ENCODE measurements at places on chromosomes 1 and 21.
A peak's percentile ranks its signal among the peaks of the same experiment; 100 is the strongest.

GRCh38 chr1:115341948-115342347 lies 3.9 kb upstream of the NGF start:
- DNase-seq = no peak

DNA sequence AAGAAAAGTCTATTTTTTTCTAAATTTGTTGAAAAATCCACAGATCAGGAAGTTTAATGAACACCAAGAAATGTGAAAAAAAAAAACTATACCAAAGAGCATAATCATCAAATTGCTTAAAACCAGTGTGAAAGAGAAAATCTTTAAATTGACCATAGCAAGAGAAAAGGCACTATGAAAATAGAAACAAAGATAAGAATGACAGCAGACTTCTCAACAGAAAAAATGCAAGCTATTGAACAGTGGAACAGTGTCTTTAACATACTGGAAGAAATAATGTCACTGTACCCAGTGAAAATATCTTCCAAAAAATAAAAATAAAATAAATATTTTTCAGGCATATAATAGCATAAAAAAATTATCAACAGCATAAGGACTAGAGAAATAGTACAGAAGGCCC lies 243.0 kb upstream of the GJB5 start:
- no peak for DNase-seq

GRCh38 chr1:17335821-17336710 lies 28.1 kb downstream of the PADI4 start:
- DNase-seq = no peak

GRCh38 chr1:26856181-26856580 lies 6.8 kb upstream of the SFN start:
- no peak for DNase-seq

- DNase-seq = no peak
Measured at GRCh38 chr1:224518528-224518927, 83.9 kb upstream of the WDR26 start.

DNA sequence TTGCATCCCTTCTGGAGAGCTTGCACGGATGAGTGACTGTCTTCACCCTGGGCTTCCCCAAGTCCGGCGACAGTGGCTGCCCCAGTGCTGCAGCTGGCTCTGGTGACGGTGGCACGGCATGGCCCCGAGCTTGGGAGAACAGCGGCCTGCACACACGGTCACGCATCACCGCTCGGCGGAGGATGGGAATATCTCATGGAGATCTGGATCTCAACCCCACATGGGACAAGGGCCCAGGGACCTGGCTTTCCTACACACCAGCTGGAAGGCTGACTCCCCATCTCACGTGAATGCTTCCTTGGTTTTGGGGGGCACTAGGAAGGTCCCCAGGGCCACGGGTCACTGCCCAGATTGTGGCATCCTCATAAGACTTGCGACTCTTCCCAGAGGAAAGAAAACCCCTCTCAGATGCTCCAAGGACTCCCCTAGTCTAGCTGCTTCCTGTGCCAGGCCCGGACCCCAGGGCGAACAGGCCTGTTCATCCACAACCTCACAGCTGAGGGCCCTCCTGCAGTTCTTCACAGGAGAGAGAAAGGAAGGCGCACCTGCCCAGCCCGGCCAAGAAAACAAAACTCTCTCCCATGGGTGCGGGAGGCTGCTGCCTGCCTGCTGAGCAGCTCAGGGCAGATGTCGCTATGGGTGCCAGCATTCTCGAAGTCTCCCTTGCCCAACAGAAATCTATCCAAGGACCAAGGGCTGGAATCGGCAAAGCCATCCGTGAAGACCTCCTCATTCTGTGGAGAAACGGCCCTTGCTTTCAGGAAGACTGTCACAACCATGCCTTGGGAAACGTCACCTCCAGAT lies 9.9 kb downstream of the CFAP410 start:
- DNase-seq = no peak

GRCh38 chr1:39761557-39762260 lies 9.4 kb downstream of the OXCT2 start:
- peak; percentile 25 for DNase-seq

GRCh38 chr1:161226320-161226711 lies 456 bp downstream of the TOMM40L start:
- no peak for DNase-seq

- no peak for DNase-seq
Measured at GRCh38 chr21:32338209-32338921, 39.7 kb downstream of the MRAP start.

DNA sequence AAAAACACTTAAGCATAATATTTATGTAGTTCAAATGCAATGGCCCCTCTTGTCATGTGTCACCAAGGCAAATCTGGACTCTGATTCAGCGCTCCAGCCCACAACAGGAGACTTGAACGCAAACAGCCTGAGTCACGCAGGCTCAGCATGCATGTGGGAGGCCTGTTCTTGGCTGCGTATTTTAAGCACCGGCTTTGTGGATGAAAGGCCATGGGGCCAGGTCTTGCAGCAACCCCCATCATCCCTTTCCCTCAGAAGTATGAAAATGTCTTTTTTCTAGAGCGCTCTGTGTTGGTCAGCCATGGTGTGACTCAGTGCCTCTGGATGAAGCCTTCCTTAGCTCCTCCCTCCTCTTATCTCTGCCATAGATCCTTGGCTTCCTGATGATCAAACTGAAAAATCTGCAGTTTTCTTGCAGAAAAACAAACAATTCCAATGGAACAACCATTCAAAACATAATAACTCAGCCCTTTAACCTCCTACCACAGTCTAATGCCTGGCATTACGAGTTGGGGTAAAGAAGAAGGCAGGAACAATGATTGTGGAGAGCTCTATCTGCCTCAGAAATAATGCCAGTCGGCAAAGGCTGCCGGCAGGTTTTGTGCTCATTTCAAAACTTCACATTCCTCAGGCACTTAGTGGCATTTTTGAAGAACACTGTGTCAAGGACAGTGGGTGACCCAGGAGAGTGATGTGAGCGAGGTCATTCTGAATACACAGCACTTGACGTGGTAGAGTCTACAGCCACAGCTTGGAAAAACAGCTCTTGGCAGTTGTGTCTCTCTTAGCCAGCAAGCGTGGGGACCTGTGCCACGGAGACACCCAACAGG lies 167.5 kb downstream of the CLIC6 start:
- no peak for DNase-seq

DNA sequence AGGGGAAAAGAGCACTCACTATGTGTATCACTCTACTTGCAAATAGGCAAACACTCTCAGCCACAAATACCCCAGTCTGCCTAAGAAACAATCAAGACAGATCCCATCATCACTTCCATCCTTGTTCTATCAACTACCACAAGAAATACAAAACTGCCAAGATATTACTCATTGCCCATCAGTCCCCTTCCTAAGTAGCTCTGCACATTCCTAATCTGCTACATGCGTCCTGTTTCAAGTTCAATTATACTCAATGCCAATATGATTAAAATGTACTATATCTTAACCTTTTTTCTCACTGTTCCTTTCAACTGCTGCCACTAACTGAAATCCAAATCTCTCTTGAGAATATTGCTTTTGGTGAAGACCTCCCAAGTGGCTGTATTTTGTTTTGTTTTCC lies 1688.4 kb downstream of the PLA2G4A start:
- DNase-seq = no peak

DNA sequence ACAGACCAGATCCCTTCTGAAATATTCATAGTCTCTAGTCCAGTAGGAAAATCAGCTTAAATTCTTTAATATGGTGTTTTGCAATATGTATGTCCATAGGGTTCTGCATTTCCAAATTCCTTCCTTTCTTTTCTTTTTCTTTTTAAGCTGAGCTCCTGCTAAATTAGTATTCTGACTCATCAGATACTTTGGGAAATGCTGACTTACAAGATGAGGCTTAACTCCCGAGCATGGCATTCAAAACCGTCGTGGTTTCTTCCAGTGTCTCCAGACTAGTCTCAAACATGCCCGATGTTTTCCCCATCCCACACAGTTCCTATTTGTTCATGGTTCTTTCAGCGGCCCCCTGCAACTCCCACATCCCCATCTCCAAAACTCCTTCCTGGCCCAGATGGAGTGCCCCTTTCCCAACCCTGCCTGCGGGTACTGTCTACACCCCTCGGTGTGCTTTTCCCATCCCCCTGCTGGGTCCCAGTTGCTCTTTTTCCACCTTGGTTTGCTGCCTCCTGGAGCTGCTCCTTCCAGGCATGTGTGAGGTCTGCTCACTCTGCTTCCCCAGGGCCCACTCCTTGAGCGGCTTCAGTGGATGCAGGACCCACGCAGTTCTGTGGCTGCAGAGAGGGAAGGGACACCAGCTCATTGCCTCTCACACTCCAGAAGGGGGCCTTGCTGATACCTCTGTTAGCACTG lies 19.5 kb upstream of the ETV3 start:
- DNase-seq = peak; percentile 51

DNA sequence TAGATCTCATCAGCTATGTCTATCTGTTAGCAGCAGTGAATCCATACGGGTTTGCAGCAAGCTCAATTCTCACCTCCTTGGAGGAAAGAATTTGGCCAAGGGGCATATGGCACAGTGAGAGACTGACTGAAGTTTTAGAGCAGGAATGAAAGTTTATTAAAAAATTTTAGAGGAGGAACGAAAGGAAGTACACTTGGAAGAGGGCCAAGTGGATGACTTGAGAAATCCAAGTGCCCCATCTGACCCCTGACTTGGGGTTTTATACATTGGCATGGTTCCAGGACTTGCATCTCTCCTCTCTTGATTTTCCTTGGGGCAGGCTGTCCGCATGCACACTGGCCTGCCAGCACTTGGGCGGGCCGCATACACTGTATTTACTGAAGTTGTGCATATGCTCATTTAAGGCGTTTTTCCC lies 9.2 kb upstream of the OSBPL9 start:
- no peak for DNase-seq

DNA sequence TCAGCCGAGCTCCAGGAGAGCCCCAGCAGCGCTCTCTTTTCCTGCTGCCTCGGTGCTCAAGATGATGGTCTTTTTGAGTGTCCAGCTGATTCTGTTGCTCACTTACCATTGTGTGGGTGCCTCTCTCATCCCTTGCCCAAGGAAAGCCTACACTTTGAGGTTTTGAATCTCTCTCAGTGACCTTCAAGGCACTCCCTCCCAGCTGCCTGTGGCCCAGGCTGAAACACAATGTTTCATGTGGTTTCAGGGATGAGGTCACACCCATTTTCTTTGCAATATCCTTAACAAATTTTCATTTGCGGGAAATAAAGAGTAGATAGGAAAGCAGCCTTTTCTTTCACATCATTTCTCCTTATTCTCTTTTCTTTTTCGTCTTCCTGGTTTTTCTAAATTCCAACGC lies 12.6 kb upstream of the MRPS14 start:
- DNase-seq = no peak

DNA sequence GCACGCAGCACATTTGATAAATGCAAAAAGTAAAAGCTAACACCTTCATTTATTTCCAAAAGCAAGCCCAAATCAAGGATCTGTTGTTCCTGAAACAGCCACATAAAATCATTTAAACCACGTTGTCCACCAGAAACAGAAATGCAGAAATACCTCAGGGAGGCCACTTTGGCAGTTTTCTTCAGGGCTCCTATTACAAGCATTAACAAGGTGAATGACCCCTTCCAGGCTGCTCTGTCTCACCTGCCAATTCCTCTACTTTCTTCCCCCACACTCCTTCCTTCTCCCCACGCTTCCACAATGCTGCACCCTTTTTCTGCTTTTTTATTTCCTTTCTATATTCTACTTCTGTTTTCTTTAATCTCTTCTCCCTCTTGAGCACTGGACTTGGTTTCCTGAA lies 55.0 kb upstream of the PTGFRN start:
- no peak for DNase-seq

- DNase-seq = no peak
Measured at GRCh38 chr1:90970208-90970607, 51.6 kb downstream of the ZNF644 start.

DNA sequence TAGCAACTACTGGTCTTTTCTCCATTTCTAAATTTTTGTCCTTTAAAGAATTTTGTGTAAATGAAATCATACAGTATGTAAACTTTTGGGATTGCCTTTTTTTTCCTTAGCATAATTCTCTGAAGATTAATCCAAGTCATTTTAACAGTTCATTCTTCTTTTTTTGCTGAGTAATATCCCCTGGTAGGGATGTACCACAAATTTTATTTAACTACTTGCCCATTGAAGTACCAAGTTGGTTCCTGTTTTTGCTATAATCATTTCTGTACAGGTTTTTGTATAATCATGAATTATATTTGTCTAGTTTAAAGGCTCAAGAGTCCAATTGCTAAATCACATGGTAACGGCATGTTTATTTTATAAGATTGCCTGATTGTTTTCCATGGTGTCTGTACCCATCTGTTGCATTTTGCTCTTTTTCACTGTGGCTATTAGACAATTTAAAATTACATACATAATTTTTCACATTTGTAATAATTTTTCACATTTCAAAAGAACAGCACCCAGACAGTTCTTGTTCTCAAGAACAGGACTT lies 891.1 kb downstream of the USP25 start:
- no peak for DNase-seq

GRCh38 chr1:244394826-244395765 lies 56.6 kb downstream of the ADSS2 start:
- no peak for DNase-seq

DNA sequence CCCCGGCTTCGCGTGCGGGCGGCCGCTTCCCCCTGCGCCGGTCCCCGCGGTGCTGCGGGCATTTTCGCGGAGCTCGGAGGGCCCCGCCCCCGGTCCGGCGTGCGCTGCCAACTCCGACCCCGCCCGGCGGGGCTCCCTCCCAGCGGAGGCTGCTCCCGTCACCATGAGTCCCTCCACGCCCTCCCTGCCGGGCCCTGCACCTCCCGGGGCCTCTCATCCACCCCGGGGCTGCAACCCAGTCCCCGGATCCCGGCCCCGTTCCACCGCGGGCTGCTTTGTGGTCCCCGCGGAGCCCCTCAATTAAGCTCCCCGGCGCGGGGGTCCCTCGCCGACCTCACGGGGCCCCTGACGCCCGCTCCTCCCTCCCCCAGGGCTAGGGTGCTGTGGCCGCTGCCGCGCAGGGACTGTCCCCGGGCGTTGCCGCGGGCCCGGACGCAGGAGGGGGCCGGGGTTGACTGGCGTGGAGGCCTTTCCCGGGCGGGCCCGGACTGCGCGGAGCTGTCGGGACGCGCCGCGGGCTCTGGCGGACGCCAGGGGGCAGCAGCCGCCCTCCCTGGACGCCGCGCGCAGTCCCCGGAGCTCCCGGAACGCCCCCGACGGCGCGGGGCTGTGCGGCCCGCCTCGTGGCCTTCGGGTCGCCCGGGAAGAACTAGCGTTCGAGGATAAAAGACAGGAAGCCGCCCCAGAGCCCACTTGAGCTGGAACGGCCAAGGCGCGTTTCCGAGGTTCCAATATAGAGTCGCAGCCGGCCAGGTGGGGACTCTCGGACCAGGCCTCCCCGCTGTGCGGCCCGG lies 159.2 kb downstream of the RUNX1 start:
- peak; percentile 94 for DNase-seq

GRCh38 chr21:31299291-31300147 lies 44.5 kb downstream of the TIAM1 start:
- no peak for DNase-seq

GRCh38 chr1:25799935-25800702 lies at the start of gene SELENON:
Gene SELENON (plus strand): TSS chr1:25800193. CDS start chr1:25800231, 38 bp downstream.
- DNase-seq = no peak

GRCh38 chr1:94772230-94772641 lies 47.9 kb upstream of the SLC44A3 start:
- no peak for DNase-seq

GRCh38 chr1:59604191-59604590 lies 210.6 kb upstream of the HOOK1 start:
- DNase-seq = no peak

GRCh38 chr1:230170153-230170547 lies 103.1 kb downstream of the GALNT2 start:
- no peak for DNase-seq

All from natural killer cell treated with Interleukin-12 subunit alpha and Interleukin-12 subunit beta and Interleukin-15 and Interleukin-18, amount 100 ng/mL, for 72 hours (primary cell).